Mesenteric fat pad (tissue), 1 donor: ENCODE measurements at places on chromosomes 16 and 17. TPM values are rescaled to one million over a fixed set of nuclear protein-coding genes. Genes with fewer than 3 reads are reported as not detected.

DNA sequence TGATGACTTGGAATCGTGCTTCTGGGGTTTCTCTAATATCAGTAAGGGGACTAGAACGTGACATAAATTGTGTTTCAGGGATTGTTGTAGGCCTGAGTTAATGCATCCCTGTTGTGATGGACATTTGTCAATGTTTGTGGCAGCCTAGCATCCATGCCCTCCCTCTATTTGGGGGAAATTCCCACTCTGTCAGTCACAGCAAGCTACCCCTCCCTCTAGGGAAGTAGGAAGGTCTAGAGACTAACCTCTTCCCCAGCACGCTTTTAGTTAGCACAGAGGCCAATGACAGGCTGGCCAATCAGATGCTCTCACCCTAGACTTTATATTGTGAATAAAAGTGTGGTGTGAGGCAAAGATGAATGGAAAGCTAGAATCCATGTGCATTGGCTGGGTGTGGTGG is 32.4 kb upstream of the NF1 start:
- DNase-seq: no peak

DNA sequence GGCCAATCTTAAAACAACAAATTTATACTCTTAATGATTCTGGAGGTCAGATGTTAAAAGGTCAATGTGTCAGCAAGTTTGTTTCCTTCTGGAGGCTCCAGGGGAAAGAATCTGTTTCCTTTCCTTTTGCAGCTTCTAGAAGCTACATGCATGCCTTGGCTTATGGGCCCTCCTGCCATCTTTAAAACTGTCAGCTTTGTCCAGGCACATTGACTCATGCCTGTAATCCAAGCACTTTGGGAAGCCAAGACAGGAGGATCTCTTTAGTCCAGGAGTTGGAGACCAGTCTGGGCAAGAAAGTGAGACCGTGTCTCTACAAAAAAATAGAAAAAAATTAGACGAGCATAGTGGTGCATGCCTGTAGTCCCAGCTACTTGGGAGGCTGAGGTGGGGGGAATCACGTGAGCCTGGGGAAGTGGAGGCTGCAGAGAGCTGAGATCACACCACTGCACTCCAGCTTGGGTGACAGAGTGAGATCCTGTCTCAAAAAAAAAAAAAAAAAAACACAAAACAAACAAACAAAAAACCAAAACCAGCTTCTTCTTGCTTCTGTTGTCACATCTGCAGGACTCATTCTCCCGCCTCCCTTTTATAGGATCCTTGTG is 58.3 kb downstream of the NOS2 start:
- no peak for DNase-seq

Gene ZNF423
- total RNA-seq: 13.5 TPM

Gene SMG6
- total RNA-seq: 31.9 TPM

DNA sequence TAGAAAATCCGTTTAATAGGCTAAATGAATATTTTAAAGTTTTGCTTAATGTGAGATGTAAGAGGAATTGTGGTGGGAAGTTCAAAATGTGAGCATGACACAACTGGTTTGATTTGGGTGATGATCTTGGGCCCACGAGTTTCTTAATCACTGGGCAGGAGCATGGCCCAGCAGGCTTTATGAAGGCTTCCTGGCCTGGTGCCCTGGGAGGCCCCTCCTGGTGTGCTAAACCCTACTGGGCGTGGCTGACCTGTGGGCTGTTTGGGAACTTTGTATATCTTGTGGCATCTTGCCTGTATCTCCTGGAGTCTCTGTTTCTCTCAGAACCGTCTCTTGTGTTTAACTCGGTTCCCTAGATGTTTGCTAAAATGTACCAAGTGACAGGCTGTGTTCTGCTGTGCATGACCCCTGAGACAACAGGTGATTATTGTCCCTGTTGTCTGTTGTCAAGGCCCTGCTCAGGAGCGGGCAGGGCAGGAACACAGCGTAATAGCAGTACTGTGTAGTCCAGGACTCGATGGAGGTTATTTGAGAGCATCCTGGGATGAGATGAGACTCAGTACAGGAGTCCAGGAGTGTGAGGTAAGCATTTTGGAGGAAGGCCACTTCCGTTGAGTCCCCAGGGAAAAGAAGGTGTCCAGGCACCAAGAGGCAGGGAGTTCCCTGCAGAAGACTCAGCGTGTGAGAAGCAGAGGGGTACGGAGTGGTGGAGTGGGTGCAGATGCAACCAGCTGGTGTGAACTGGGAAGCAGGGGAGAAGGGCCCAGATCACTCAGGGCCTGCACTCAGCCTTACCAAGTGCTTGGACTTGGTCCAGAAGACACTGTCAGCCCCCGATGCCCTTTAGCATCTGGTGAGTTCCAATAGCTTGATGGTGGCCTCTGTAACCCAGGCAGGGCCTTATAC is 48.5 kb downstream of the B9D1 start:
- no peak for DNase-seq

DNA sequence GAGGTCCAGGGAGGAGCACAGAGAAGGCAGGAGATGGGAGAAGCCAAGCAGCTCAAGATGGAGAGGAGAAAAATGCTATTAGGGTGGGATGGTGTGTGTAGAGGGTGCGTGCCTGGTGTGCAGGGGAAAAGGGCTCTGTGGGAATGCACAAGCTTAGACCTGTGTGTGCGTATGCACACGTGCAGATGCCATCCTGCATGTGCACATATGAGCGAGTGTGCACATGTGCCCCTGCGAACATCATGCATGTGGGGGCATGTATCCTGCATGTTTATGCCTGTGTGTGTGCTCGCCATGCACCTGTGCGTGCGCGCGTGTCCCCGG is 438 bp upstream of the KCNJ12 start:
- DNase-seq: no peak

GRCh38 chr17:63688396-63689020 is 11.4 kb downstream of the LIMD2 start:
- DNase-seq: no peak

- DNase-seq: no peak
Observed at GRCh38 chr16:5922686-5923085, 825.1 kb upstream of the EEF2KMT start.
